IMR-90 (cell line): ENCODE measurements at places on chromosomes 2 and 18. TPM values are rescaled to one million over a fixed set of nuclear protein-coding genes. Genes with fewer than 3 reads are reported as not detected.

GRCh38 chr2:146365041-146365440, 1479.8 kb upstream of the ACVR2A start:
- DNase-seq, result no peak

The MERTK gene
- 0.28 and 0.36 TPM in 2 replicates for total RNA-seq

DNA sequence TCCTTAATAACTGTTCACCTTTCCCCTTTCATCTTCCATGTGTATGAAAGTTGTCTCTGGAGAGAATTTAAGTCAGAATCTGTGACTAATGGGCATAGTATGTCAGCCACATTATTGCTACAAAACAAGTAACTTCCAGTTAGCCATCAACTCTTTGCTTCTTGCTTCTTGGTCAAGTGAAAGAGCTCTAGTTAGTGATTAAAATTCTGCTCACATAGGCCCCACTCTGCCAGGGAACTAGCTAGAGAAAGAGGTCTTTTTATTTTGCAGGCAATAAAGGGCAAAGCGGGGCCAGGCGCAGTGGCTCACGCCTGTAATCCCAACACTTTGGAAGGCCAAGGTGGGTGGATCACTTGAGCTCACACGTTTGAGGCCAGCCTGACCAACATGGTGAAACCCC, 64.6 kb downstream of the COLEC12 start:
- peak; percentile 43 for DNase-seq

- DNase-seq, result no peak
These were observed 221.5 kb downstream of the ANKRD30B start for GRCh38 chr18:14969500-14969899.

The IAH1 gene
- 58.6 and 89.8 TPM in 2 replicates for total RNA-seq

GRCh38 chr18:54792079-54792478, 36.2 kb upstream of the RAB27B start:
- no peak for DNase-seq

- no peak for DNase-seq
These were observed 798.8 kb upstream of the HS6ST1 start for GRCh38 chr2:129117434-129117833.

GRCh38 chr18:11985586-11985985, 4.3 kb downstream of the IMPA2 start:
- no peak for DNase-seq

DNA sequence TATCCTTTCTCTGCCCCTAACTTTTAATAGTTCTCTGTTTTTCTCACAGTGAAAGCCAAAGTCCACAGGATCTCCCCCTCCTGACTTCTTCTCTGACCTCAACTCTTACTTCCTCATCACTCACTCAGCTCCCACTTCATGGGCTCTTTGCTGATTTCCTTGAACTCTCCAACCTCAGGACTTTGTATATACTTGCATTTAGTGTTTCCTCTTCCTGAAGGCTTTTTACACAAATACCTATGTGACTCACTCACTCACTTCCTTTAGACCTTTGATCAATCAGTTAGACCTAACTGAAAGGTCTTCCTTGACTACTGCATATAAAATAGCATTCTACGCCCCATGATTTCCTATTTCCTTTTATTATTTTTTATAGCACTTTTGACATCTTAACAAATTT, 233.1 kb upstream of the MEX3C start:
- DNase-seq, result no peak

- DNase-seq, result no peak
These were observed 3.2 kb downstream of the EPAS1 start for GRCh38 chr2:46300406-46300832.

DNA sequence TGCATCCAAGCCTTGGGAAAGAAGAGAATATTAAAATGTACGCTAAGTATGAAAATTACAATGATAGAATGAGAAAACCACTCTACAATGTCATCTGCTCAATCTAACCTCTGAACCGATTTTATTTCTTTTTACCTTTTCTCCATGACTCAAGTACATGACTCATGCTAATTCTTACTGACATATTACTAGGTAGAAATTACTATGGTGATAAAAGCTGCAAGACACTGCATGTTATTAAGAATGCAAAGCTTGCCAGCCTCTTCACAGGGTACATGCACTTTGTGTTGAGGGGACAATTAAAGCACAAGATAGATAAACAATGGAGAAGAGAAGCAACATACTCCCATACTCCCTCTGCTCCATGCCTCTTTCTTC, 20.7 kb downstream of the SFT2D3 start:
- peak; percentile 41 for DNase-seq

DNA sequence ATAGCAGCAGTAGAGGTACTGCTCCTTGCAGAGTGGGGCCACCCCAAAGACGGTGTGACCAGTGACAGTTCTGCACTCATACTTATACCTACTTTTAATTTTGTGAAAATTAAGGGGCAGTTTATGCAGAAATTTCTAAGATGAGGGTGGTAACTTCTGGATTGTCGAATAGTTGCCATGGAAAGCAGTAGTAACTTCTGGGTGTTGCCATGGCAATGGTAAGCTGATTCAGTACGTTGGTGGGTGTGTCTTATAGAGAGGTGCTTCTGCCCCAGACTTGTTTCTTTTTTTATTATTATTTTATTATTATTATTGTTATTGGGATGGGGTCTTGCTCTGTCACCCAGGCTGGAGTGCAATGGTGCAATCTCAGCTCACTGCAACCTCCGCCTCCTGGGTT, 82.8 kb upstream of the L3MBTL4 start:
- DNase-seq, result no peak

DNA sequence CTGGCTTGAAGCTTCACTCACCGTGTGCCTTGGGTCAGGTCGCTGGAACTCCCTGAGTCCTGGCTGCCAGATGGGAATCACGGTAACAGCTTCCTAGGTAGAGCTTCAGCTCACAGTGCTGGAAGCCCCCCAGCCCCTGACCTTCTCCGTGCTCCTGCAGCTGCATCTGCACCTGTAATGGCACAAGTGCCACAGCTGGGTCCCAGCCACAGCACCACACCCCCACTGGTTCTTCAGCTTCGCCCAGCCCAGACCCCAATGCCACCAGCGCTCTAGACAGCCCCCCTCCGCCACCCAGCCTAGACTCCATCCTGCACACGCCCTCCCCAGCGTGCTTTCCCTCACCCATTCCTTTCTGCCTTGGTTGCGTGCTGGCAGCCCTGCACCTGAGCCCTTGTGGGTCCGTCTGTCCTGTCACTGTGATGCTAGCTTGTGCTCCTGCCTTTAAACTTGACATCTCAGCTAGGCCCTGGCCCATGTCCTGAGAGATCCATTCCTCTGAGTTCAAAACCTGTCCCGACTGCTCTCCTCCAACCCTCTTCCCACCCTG, 7.6 kb upstream of the ESPNL start:
- no peak for DNase-seq

DNA sequence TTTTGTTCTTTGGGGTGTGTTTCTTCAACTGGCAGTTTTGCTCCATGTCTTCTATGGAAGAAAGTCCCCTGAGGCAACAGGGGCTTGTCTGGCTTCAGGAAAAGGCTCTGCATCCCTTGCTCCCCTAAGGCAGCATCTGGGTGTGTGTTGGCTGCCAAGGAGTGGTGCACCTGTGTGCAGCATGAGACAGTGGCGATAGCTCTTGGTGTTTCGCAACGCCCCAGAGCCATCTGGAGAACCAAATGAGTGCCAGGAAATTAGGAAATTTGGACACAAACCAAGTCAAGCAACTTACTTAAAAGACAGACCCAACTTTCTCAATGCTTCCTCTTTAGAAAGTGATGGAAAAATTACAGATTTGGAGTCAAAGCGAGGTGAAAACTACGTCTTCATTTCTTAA, 1044.4 kb upstream of the CNTNAP5 start:
- no peak for DNase-seq

The DSG4 gene
- total RNA-seq, result not detected in 2 replicates

GRCh38 chr2:196140213-196140612, 31.2 kb downstream of the STK17B start:
- no peak for DNase-seq

DNA sequence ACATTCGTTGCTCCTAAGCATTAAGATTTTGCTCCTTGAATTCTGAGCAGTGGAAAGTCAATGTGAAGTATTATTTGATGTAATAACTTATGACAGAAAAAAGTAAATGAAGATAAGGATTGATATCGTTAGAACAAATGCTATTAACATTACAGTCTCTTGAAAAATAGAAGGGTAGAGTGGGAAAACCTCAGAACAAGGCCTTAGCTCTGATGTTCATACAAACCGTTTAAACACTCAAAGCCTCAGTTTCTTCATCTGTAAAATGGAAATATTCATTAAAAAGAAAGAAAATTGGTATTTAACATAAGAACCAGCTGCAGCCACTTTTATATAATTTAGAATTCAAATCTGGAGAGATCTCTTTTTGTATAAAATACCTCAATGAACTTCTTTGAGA, 250.4 kb upstream of the NCKAP5 start:
- no peak for DNase-seq

The ITGB1BP1 gene
- total RNA-seq, result 48.6 and 61.1 TPM in 2 replicates

The XRCC5 gene
- total RNA-seq, result 352 and 509 TPM in 2 replicates

- no peak for DNase-seq
These were observed 44.3 kb downstream of the FEZ2 start for GRCh38 chr2:36553683-36554082.

GRCh38 chr2:71545572-71546274, 92.4 kb downstream of the DYSF start:
- peak; percentile 55 for DNase-seq

GRCh38 chr2:223654384-223654915, 52.3 kb upstream of the SCG2 start:
- peak; percentile 77 for DNase-seq

DNA sequence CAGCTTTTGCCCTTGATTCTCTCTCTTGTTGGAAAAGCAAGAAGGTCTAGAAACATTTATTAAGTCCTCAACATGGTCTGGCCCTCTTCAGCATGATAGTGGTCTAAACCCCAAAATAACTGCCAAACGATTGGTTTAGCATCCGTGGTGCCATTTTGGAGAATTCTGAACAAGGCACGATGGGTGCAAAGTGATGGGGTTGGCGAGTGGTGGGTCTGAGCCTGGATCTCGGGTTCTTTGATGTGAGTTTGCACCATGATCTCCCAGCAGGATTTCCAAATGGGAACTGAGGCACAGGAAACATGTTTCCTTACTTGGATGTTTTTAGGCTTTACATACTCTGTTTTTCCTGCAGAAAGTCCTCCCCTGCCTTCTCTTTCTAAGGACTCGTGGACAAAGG, 240.3 kb downstream of the MYCN start:
- no peak for DNase-seq

- DNase-seq, result peak; percentile 42
These were observed 157.8 kb downstream of the SMAD2 start for GRCh38 chr18:47772374-47773248.

The ATOH8 gene
- 7.8 and 7.9 TPM in 2 replicates for total RNA-seq

- no peak for DNase-seq
These were observed 987.4 kb downstream of the SUCLG1 start for GRCh38 chr2:83471655-83472054.

GRCh38 chr18:7939521-7939920, 372.4 kb downstream of the PTPRM start:
- DNase-seq, result no peak

DNA sequence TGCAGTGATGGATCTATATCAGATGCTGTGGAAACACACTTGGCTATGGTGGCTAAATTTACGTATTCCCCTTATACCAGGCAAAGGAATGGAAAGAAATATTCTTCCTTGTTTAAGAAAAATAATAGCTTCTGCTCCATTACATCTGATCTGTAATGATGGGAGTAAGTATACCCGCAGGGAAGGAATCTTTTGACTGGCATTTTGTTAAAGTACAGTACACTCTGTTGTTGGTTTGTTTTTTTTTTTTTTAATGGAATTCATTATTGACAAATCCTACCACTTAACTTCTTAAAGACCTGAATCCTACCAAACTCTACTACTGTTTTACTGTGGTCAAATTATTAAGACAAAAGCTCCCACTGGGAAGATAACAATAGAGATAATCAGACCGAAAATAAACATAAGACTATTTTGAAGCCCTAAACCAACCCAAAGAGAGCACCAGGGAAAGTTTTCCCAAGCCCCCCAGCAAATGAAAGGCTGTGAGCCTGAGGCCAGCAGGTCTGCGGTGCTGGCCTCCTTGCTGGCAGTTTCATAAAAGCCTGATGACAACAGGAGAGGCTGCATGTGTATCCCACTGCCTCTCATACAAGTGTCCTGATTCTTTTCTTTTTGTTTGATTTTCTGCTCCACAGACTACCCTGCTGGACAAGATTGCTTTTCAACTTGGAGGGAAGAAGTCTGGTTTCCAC, 101.0 kb downstream of the SLC25A12 start:
- no peak for DNase-seq

GRCh38 chr2:200905618-200906296, 16.6 kb downstream of the NIF3L1 start:
- DNase-seq, result peak; percentile 74

DNA sequence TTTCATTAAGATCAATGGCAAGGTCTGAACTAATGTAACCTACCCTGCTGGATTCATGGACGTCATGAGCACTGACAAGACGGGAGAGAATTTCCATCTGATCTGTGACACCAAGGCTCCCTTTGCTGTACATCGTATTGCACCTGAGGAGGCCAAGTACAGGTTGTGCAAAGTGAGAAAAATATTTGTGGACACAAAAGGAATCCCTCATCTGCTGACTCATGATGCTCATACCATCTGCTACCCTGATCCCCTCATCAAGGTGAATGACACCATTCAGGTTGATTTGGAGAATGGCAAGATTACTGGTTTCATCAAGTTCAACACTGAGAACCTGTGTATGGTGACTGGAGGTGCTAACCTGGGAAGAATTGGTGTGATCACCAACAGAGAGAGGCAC, 82.3 kb upstream of the NDUFV2 start:
- no peak for DNase-seq

The EML6 gene
- total RNA-seq, result 0.18 and 0.28 TPM in 2 replicates

- DNase-seq, result no peak
These were observed 474.2 kb downstream of the EPHA4 start for GRCh38 chr2:221097949-221098348.
